Pancreas (tissue), 10 donors: ENCODE measurements at places on chromosomes 5 and 9. TPM values are rescaled to one million over a fixed set of nuclear protein-coding genes. Genes with fewer than 3 reads are reported as not detected.
A peak's percentile ranks its signal among the peaks of the same experiment; 100 is the strongest.

DNA sequence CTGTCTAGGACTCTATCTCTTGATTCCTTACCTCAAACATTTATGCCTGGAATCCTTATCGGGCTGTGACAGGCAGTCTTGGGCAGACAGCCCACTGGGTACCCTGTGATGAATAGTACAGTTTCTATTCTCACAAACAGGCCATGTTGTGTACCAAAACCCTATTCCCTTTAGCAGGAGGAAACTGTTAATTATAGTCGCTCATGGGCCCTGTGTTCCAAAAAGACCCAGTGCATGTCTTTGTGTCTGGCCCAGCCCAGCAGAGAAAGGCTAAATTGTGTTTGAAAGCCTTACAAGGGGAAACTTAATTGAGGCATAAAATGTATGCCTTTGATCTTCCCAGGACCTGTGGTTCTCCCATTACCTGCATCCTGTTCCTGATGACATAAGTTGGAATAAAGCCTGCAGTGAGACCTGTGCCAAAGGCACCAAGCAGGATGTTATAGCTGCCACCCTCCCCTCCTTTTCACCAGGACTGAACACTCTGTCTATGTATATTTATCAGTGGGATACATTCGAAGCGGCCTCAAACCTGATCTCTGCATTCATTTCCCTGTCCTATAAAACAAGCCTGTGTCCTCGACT is 43.3 kb downstream of the TLR4 start:
- no peak overlapping the region for H3K27ac ChIP-seq
- H3K27me3 ChIP-seq: no peaks in the 10 kb centered on the region
- H3K4me3 ChIP-seq: no peak overlapping the region
- H3K4me1 ChIP-seq: no peaks in the 10 kb centered on the region
- H3K36me3 ChIP-seq: no peaks in the 10 kb centered on the region

DNA sequence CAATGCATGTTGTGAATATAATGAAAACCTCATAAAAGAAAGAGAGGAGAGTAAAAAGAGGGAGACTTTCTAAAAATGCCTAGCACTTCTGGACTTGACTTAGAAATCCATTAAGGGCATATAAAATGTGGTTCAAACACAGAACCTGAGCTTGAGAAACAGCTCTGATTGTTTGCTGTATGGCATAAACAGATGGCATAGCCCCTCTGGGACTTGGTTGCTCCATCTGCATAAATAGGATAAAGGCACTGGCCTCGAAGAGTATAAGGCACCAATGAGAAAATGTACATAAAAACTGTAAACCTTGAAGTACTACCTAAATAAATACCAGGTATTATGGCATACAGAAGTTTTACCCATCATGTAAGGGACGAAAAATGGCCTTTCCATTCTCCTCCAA is 23.8 kb downstream of the MRPS27 start:
- H3K4me1 ChIP-seq: no peaks in the 10 kb centered on the region
- no peaks in the 10 kb centered on the region for H3K36me3 ChIP-seq
- no peaks in the 10 kb centered on the region for H3K27me3 ChIP-seq
- no peak for DNase-seq
- H3K27ac ChIP-seq: no peak overlapping the region

DNA sequence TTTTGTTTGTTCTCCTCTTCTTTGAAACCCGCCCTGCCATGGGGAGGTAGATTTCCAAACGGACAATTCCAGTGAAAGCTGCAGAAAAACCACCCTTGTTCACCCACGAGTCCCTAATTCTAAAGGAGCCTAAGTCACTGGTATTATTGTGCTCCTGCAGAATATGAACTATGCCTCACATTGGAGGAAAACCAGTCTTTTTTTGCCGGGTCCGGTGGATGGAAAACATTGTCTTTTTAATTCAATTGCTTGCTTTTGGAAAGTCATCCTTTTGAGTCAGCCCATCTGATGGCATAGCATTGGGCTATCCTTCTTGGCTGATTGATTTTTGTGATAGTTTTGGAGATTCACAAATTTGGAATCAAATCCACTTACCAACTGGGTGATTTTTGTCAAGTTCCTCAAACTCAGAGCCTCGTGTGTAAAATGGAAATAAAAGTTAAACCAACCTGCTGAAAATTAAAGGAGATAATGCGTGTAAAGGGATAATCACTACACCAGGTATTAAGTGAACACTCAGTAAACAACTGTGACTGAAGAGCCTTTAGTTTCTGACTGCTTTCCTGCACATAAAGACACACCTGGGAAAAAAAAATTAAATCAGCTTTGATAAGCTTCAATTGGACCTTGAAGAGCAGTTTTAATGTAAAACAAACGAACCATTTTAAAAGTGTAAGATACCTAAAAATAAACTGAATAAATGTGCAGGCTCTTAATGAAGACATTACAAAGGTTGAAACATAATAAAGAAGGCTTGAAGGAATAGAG is 780 bp upstream of the CCNJL start:
- DNase-seq: no peak
- no peaks in the 10 kb centered on the region for H3K36me3 ChIP-seq
- no peak overlapping the region for H3K27ac ChIP-seq
- peak overlapping the region; percentile 54 for H3K4me3 ChIP-seq
- no peaks in the 10 kb centered on the region for H3K27me3 ChIP-seq
- peaks cover 3% of the 10 kb centered on the region for H3K4me1 ChIP-seq

DNA sequence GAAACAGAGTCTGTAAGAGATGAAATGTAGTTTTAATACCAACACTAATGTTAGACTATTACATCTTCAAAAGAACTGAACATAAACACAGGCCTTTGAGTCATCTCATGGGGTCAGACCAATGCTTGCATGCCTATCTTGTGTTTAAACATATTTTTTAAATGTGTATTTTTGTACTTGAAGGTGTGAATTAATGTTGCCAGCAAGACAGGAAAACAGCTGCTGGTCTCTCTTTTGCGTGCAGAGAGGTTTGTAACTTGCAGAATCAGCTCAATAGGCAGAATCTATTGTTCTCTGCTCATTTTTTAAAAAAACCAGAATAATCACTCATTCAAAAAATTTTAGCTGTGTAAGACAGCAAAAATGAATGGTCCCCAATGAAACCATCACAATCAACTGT is 180.2 kb downstream of the ALDH1A1 start:
- no peak for DNase-seq
- no peaks in the 10 kb centered on the region for H3K27me3 ChIP-seq
- no peak overlapping the region for H3K4me3 ChIP-seq
- no peaks in the 10 kb centered on the region for H3K4me1 ChIP-seq
- no peaks in the 10 kb centered on the region for H3K36me3 ChIP-seq

DNA sequence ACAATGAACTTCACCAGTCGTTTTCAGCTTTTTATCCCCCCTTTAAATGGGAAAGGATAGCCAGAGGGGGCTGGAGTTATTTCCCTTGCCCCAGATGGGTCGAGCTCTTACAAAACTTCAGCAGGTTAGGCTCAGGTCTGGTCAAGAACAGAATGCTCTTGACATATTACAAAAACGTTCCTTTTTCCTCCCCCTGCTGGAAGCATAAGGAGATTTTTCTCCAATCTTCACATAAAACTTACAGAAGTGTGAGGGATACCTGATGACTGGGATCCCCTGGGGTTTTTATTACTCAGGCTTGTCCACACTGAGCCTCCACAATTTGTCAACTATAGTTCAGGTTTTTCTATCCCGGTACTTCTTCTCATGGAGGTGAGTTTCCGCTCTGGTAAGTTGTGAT is 60.8 kb downstream of the CSF2 start:
- H3K36me3 ChIP-seq: no peaks in the 10 kb centered on the region
- no peak for DNase-seq
- no peaks in the 10 kb centered on the region for H3K4me1 ChIP-seq
- no peak overlapping the region for H3K4me3 ChIP-seq
- no peaks in the 10 kb centered on the region for H3K27me3 ChIP-seq
- H3K27ac ChIP-seq: no peak overlapping the region

DNA sequence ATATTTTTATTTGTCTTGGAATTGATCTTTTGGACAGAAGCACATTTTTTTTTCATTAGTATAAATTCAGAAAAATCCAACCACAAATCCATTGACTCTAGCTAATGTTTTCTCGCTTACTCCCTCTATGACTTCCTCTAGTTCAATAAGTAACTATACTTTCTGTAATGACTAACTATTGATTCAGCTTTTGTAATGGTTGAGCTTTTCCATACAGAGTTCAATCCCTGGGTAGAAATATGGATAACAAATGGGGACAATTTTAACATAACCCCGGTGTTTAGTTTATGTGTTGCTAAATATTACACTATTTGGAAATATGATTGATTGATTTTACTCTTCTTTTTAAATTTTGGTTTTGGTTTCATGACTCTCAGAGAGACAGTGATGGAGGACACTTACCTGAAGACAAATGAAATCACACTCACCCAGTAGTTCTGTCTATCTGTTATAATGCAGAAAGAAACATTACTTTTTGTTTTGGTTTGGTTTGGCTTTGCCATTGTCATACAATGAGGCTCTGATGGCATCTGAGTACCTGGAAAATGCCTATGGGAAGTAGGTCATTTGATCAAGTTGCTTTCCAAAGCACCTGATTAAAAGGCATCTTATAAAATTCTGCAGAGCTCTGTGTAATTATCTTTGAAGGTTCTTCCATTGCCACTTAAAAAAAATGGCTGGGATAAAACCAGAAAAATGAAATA is 309.7 kb upstream of the MPDZ start:
- no peak for DNase-seq
- H3K27ac ChIP-seq: no peak overlapping the region
- H3K27me3 ChIP-seq: no peaks in the 10 kb centered on the region
- no peaks in the 10 kb centered on the region for H3K36me3 ChIP-seq
- H3K4me3 ChIP-seq: no peak overlapping the region

REEP2 gene
- polyA plus RNA-seq: 12.4 TPM

GRCh38 chr9:86407022-86407421 is 52.8 kb upstream of the TUT7 start:
- peak overlapping the region; percentile 9 for H3K27ac ChIP-seq
- no peaks in the 10 kb centered on the region for H3K36me3 ChIP-seq
- no peak overlapping the region for H3K4me3 ChIP-seq

DNA sequence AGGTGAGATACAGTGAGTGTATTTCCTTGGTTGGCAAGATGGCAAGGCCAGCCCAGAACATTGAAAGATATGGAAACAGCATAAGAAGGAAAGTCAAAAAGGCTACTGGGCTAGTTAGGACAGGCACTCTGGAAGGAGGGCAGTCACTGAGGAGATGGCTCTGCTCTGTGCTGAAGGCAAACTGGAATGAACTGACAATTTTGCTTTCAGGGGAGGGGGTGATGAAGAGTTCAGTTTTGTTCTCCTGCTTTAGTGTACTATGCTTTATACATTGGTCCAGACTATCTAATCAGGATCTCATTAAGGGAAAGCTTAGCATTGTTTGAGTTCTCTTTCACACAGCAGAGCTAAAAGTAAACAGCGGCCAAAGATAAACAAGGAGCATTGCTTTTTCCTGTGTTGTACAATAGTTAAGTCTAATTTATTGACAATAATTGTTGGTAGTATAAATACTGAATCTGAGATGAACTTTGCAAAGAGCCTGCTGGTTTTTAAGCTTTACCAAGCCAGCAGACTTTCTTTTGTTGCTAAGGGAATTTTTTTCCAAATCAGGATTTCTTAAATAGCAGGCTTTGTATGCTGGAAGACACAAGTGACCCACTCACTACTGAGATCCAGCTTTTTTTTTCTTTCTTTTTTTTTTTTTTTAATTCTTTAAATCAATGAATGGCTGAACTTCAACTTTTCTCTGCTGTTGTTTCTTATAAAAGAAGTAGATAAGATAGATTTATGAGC is 355.5 kb downstream of the ARRDC3 start:
- H3K4me3 ChIP-seq: no peak overlapping the region
- no peak overlapping the region for H3K27ac ChIP-seq
- no peaks in the 10 kb centered on the region for H3K36me3 ChIP-seq
- no peak for DNase-seq
- no peaks in the 10 kb centered on the region for H3K27me3 ChIP-seq

DNA sequence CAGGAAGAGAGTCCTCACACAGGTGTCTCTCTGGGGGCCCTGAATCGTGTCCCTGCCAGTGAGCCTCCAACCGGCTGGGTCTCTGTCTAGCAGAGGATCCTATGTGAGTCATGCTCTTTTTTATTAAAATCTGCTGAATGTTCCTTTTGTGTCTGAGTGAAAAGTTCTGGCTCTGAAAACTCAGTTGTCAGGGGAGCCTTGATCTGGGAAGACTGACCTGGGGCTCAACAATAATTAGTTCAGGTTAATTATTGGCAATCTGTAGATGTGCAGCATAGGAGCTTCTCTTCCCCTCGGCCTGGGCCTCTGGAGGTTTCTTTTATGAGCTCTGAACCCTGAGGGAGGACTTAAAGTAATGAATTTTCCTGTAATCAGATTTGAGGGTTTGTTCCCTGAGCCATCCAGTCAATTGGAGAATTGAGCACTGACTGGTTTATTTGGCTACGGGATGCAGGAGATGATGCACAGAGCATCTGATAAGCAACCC is 45.2 kb downstream of the ALG2 start:
- DNase-seq: no peak
- no peaks in the 10 kb centered on the region for H3K36me3 ChIP-seq
- H3K27me3 ChIP-seq: no peaks in the 10 kb centered on the region

GRCh38 chr5:79983618-79984017 is 7.4 kb downstream of the MTX3 start:
- H3K4me3 ChIP-seq: no peak overlapping the region
- no peaks in the 10 kb centered on the region for H3K4me1 ChIP-seq
- H3K27ac ChIP-seq: no peak overlapping the region
- H3K36me3 ChIP-seq: no peaks in the 10 kb centered on the region

TERT gene
- polyA plus RNA-seq: not detected

GRCh38 chr5:23820765-23821471 is 313.5 kb downstream of the PRDM9 start:
- H3K36me3 ChIP-seq: no peaks in the 10 kb centered on the region
- H3K4me1 ChIP-seq: no peaks in the 10 kb centered on the region
- no peak overlapping the region for H3K27ac ChIP-seq
- DNase-seq: no peak

MED10 gene
- polyA plus RNA-seq: 17.4 TPM

RGMB gene
- polyA plus RNA-seq: 5.2 TPM

DNA sequence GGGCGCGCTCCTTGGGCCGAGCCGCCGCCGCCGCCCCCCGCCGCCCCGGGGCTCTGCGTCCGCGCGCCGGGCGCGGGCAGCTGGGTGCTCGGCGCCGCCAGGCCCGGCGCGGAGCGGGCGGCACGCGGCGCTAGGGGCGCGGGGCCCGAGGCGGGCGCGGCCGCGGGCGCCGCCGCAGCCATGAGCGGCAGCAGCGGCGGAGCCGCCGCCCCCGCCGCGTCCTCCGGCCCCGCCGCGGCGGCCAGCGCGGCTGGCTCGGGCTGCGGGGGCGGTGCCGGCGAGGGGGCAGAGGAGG is 351 bp downstream of the TRIO start:
- no peak for DNase-seq
- H3K36me3 ChIP-seq: no peaks in the 10 kb centered on the region
- H3K27me3 ChIP-seq: no peaks in the 10 kb centered on the region
- peaks cover 19% of the 10 kb centered on the region for H3K4me1 ChIP-seq
- H3K27ac ChIP-seq: no peak overlapping the region

INSYN2B gene
- polyA plus RNA-seq: 0.02 TPM

OTP gene
- not detected for polyA plus RNA-seq

RNF224 gene
- polyA plus RNA-seq: 0.61 TPM

IFNA13 gene
- polyA plus RNA-seq: not detected

FNBP1 gene
- polyA plus RNA-seq: 5.3 TPM

- no peak for DNase-seq
- H3K4me1 ChIP-seq: peaks cover 29% of the 10 kb centered on the region
- no peak overlapping the region for H3K4me3 ChIP-seq
- H3K36me3 ChIP-seq: no peaks in the 10 kb centered on the region
Measured at GRCh38 chr9:111633389-111633736, 2.2 kb downstream of the DNAJC25 start.

GRCh38 chr5:1910081-1910760 is 27.5 kb upstream of the IRX4 start:
- H3K4me3 ChIP-seq: no peak overlapping the region
- H3K36me3 ChIP-seq: no peaks in the 10 kb centered on the region
- DNase-seq: no peak
- no peaks in the 10 kb centered on the region for H3K27me3 ChIP-seq
